Esophagus squamous epithelium (tissue), 5 donors: ENCODE measurements at places on chromosomes 16 and 17.

DNA sequence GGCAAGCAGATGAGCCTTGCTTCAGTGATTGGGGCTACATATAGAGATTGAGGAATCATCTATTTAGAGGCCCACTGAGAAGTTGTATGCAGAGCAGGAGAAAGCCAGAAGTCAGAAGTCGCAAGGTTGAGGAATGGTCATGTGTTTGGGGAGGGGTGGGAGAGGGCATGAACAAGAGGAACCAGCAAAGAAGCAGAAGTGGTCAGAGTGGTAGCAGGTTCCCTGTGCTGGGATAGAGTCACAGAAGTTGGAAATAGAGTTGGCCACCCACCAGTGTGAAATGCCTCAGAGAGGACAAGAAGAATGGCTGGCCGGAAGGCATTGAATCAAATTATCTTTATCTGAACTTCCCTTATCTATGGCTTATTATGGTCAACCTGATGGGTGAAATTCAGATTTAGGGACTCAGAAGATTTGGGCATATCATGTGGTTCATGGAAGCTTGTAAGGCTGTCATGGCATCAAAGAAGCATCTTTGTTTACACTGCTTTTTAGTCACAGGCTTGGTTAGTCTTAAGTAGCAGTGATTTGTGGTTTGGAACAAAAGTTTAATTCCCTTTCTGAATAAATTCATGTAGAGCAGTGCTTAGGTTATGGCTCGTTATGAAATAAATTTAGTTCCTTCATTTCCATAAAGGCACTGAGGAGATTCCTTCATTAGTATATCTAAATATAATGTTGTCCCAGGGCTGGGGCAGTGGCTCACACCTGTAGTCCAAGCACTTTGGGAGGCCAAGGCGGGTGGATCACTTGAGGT is 19.7 kb downstream of the MAP3K3 start:
- H3K27ac ChIP-seq, result no peak overlapping the region
- H3K36me3 ChIP-seq, result peaks cover 5% of the 10 kb centered on the region
- no peaks in the 10 kb centered on the region for H3K27me3 ChIP-seq
- no peaks in the 10 kb centered on the region for H3K4me1 ChIP-seq
- H3K4me3 ChIP-seq, result no peak overlapping the region

GRCh38 chr16:50812876-50813466 is 71.1 kb downstream of the CYLD start:
- DNase-seq, result no peak
- no peak overlapping the region for H3K4me3 ChIP-seq
- H3K36me3 ChIP-seq, result no peaks in the 10 kb centered on the region
- no peak overlapping the region for H3K27ac ChIP-seq

DNA sequence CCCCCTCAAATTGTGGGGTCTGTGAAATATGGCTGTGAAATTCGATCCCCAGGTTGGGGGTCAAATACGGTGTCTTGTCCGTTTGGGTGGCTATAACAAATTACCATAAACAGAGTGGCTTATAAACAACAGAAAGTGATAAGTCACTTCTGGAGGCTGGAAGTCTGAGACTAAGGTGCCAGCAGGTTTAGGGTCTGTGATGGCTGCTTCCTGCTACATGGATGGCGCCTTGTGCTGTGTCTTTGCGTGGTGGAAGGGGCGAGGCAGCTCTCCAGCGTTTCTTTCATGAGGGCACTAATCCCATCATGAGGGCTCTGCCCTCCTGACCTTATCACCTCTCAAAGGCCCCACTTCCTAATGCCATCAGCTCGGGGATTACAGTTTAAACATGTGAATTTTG is 120.0 kb downstream of the IRF8 start:
- no peak for DNase-seq
- peaks cover 23% of the 10 kb centered on the region for H3K4me1 ChIP-seq
- no peak overlapping the region for H3K4me3 ChIP-seq
- no peaks in the 10 kb centered on the region for H3K27me3 ChIP-seq
- no peaks in the 10 kb centered on the region for H3K36me3 ChIP-seq

DNA sequence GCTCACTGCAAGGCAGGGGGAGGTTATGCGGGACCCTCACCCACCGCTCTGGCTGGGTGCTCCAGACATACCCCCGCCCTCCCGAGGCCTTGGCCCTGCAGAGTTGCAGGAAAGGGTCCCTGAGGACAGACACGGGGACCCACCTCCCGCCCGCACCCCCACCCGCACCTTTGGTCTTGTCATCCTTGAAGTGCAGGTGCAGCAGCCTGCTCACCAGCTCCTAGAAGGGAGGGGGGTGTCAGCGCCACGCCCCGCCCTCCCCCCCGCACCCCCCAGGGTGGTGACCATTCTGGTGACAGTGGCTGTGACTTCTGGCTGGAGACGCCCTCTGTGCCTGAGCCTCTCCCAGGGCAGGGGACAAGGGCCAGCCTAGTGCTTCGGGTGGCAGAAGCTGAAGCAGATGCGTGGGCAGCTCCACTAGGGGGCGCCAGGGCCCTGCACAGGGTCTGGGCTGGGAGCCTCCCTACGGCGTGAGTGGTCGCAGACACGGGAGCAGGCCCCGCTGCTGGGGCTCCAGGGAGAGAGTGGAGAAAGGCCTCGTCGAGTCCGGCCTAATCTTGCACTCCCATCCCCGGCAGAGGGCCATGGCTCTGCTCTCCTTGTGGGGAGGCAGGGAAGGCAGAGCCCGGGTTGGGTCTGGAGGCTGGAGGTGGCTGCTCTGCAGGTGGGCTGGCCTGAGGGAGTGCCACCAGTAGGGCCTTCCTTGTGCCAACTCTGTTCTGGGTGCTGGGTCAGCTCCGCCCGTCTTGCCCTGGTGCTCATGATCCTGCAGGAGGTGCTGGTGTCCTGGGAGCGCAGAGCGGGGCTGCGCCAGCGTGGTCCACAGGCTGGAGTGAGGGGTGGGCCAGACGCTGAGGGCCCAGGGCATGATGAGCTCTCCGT is 2.7 kb downstream of the CENPX start:
- H3K4me1 ChIP-seq, result peaks cover 56% of the 10 kb centered on the region
- peaks cover 4% of the 10 kb centered on the region for H3K36me3 ChIP-seq
- no peak overlapping the region for H3K4me3 ChIP-seq
